ENCODE measurements at places on chromosomes 12 and 14.

- peak; percentile 91 for DNase-seq
Measured at GRCh38 chr14:49767571-49768300, at the start of gene KLHDC2. TSS of gene KLHDC2 (plus strand) at chr14:49768153. CDS start at chr14:49768469, 316 bp downstream.

GRCh38 chr12:114013575-114014345, 47.6 kb upstream of the RBM19 start:
- no peak for DNase-seq

GRCh38 chr14:26741711-26742212, 143.9 kb upstream of the NOVA1 start:
- peak; percentile 12 for DNase-seq

DNA sequence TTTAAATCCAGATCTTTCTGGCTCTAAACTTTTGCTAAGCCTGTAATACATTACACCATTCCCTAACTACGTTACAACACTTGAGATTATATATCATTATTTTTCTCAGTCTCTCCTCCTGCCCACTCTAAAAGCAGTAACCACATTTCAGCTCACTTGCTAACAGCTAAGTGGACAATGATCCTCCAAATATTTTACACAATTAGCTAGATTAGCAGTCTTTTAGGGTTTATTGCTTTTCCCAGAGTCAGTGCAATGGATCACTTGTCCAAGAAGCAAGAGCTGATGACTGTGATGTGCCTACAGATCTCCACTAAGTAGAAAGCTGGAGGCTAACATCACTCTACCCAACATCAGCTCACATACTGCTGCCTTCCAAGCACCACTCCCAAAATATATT, 17.6 kb downstream of the CPNE8 start:
- no peak for DNase-seq

DNA sequence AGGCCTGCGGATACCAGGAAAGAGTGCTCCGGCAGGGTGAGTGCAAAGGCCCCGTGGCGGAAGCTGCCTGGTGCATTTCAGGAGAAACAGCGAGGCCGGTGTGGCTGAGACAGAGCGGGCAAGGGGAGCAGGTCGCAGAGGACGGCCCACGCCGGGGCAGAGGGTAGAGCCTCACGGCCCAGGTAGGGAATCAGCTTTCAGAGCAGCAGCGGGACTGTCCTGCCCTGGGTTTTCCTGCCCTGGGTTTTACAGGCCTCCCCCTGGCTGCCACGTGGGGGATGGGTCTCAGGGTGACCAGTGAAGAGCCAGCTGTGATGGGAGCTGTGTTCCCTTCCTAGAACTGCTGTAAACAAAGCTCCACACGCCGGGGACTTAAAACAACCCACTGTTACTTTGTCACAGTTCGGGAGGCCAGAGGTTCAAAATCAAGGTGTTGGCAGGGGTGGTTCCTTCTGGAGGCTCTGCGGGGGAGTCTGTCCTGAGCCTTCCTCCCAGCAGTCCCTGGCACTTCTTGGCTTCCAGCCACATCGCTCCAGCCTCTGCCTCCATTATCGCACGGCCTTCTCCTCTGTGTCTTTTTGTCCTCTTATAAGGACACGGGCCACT, 10.4 kb downstream of the NCOR2 start:
- no peak for DNase-seq

DNA sequence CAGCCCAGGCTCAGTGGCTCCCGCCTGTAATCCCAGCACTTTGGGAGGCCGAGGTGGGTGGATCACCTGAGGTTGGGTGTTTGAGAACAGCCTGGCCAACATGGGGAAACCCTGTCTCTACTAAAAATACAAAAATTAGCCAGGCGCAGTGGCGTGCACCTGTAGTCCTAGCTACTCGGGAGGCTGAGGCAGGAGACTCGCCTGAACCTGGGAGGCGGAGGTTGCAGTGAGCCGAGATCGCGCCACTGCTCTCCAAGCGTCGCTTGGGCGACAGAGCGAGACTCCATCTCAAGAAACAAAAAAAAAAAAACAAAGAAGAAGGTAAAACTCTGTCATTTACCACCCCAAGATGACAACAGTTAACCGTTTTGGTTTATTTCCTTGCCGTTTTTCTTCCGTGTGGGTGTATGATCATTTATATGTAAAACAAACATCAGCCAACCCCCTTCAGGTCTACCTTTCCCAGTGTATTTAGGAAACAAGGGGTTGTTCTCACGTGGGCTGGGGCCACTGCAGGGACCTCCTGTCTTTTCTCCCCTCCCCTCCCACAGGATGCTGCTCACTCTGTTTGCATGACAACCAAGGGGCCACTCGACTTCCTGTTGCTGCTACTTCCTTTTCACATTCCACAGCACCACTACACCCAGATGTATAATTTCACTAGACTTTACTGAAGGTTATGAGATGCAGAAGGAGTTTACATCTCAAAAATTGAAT, 13.6 kb downstream of the TTC9 start:
- DNase-seq: no peak

- DNase-seq: no peak
Measured at GRCh38 chr14:73829526-73830431, 21.9 kb upstream of the PTGR2 start.

GRCh38 chr14:91374879-91375702, 42.5 kb downstream of the CCDC88C start:
- no peak for DNase-seq

DNA sequence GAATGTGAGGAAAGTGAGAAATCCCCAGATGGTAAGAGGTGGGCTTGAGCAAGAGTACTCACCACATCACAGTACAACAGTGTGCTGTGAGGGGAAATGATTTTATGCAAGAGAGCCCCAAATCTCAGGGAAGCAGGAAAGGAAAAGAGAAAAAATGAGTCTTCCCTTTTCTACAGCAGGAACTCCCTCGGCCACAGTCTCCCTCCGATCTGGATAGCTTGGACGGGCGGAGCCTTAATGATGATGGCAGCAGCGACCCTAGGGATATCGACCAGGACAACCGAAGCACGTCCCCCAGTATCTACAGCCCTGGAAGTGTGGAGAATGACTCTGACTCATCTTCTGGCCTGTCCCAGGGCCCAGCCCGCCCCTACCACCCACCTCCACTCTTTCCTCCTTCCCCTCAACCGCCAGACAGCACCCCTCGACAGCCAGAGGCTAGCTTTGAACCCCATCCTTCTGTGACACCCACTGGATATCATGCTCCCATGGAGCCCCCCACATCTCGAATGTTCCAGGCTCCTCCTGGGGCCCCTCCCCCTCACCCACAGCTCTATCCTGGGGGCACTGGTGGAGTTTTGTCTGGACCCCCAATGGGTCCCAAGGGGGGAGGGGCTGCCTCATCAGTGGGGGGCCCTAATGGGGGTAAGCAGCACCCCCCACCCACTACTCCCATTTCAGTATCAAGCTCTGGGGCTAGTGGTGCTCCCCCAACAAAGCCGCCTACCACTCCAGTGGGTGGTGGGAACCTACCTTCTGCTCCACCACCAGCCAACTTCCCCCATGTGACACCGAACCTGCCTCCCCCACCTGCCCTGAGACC, 7.8 kb downstream of the ATN1 start:
- no peak for DNase-seq

GRCh38 chr12:66960704-66961690, 282.1 kb upstream of the GRIP1 start:
- DNase-seq: no peak

DNA sequence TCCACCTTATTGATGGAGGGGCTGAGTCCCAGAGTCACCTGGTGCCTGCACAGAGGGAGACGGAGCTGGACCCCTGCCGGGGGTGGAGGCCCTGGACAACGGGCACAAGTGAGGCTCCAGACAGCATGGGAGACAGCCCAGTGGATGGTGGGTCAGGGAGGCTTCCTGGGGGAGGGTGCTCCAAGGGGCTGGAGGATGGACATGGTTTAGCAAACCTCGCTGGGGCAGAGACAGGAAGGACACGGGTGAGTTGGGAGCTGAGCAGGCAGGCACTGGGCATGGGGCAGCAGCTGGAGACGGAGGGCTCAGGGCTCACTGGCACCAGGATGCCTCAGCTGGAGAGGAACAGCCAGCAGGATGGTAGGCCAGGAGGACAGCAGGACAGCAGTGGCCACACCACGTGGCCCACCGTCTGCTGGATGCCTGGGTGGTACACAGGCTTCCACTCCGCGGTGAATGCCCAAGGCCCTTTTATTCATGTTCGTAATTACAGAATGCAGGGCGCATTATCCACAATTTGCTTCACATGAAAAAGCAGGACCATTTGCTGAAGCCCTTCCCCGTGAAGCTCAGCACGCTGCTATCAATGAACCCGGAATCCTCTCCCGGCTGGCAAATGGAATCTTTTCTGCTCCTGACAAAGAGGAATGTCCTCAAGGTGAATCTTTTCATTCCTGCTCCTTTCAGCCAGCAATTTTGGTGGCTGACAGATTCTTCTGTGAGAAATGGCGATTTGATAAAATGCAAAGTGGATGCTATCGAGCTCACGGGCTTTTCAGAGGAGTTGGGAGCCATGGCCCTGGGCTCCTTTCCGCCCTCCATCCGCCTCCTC, 138.1 kb upstream of the C14orf180 start:
- no peak for DNase-seq

- no peak for DNase-seq
Measured at GRCh38 chr12:9636851-9637206, 29.1 kb upstream of the KLRB1 start.

DNA sequence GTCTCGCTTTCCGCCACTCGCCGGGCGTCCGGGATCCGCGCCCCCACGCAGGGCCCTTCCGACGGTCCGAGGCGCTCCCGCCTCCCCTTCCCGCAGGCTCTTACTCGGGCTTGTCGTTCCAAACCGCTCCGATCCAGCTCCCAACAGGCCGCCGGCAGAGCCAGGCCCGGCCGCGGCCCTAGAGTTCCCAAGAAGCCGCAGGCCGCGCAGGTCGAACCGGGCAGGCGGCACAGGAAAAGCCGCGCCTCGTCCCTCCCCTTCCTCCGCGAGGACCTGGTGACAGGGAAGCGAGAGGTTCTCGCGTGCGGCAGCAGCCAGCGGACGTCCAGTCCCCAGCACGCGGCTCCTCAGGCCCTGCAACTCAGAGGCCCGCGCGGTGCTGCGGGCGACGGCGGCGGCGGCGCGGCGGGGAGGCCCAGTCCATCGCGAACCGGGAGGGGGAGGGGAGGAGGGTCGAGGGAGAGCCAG, 272 bp downstream of the HECTD1 start:
- DNase-seq: no peak

- no peak for DNase-seq
Measured at GRCh38 chr12:57727758-57728395, 10.7 kb downstream of the AGAP2 start.

DNA sequence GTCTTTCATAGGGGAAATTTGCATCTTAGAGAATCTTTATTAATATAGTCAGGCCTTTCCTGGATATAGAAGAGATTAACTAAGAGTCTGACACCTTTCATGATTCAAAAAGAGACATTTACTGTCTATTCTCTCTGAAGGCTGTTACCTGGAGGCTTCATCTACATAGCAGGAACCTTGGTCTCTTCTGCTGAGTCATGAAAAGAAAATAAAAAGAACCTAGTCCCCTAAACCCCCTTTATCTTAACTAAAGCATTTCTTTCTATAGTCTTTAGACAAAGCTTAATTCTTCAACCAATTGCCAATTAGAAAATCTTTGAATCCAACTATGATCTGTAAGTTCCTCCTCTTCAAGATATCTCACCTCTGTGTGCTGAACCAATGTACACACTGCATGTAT, 33.1 kb downstream of the RPS29 start:
- no peak for DNase-seq

DNA sequence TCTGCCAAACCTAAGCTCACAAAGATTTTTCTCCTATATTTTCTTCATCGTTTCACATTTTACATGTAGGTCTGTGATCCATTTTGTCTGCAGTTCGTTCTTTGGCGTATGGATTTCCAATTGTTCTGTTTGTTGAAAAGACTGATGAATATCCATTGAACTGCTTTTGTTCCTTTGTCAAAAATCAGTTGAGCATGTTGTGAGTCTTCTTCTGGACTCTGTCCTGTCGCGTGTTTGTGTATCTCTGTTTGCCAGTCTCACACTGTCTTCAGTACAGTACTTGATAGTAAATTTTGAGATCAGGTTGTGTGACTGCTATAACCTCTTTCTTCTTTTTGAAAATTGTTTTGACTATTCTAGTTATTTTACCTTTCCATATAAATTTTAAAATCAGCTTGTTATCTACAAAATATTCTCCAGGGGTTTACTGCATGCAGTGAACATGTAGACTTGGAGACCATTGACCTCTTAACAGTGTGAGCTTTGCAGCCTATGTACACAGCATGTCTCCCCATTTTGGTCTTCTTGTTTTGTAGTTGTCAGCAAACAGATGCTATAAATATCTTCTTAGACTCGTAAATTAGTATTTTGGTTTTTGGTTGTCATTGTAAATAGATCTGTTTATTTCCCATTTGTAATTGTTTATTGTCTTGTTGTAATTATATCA, 94.0 kb upstream of the DYNC1H1 start:
- DNase-seq: no peak

DNA sequence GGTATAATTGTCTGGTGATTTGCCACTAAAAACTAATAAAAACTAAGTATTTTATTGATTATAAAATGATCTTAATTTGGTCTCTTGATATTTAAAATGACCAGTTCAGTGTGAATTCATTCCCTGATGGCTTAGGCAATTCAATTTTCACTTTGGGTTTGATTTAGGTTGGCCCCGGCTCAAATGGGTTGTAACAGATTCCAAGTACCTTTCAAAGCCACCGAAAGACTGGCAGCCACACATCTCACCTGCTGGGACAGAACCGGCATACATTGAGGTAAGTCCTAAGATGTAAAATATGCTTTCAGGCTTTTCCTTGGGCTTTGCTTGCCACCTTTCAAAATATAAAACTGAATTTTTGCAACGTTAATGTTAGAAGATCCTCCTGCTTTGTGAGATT, 77.5 kb upstream of the ATF1 start:
- no peak for DNase-seq

DNA sequence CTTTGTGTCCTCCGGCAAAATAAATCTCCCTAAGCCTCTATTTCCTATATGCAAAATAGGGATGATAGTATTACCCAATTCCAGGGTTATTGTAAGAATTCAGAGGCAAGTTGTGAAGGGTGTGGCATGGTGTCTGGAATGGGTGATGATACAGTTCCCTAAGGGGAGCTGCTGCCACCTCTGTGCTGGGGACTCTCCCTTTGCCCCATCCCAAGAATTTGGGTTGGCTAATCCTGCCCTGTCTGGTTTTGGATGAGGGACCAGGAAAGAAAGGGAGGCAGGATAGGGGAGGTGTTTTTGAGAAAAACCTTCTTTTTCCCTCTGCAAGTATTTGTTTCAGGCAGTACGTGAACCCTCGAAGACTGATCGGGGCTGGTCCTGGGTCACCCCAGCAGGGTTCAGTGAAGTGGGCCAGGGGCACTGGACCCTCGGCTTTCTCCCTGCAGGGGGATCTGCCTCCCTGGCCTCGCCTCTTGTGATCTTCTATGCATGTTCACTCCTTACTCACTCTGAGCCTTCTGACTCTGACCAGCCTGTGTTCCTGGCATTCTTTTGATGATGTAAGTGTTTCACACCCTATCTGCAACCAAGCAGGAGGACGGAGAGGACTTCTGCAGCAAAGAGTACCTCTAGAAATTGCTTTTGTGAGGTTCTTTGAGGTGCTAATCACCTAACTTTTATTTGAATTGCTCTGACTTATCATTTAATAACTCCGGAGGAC, 60.8 kb downstream of the RASSF3 start:
- no peak for DNase-seq

- no peak for DNase-seq
Measured at GRCh38 chr12:131943876-131944275, 5.9 kb upstream of the EP400 start.

- peak; percentile 79 for DNase-seq
Measured at GRCh38 chr14:76961631-76962302, 66.7 kb downstream of the IRF2BPL start.

Data from hindlimb muscle (tissue), 1 donor.